ENCODE measurements at places on chromosomes 3 and 15.

GRCh38 chr3:153066983-153067382 lies 95.0 kb upstream of the RAP2B start:
- no peak for DNase-seq

GRCh38 chr3:4744405-4745234 lies 234.6 kb upstream of the BHLHE40 start:
- DNase-seq, result no peak

DNA sequence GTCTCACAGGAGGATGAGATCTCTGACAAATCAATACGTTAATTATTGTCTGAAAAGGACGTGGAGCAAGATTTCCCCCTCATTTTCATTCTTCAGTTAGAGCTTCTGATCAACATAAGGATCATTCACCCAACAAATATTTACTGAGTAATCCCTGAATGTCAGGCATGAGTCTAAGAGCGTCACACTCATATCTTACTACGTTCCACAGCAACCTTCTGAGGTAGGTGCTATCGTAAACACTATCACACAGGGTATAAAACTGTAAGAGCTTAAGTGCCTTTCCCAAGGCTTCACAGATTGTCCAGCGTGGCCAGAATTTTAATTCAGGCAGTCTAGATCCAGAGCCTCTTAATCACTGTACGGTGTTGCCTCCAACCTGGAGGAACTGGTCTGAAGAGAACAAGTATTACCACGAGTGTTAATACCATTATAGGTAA lies 10.6 kb upstream of the TM4SF1 start:
- DNase-seq, result no peak

DNA sequence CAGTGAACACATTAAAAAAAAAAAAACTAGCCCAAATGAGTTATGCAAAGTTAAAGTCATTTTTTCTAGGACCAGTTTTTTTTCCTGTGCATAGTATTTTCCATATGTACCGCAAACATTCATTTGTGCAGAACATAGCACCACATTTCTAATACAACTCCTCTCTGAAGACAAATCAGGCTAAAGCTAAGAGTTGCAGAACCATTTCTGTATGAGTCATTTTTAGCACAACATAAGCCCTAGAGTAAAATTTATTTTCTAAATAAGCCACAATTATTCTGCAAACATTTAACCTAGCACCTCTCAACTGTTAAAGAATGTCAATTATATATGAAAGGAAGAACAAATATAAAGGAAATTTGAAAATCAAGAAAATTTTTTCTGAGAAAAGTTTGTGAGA lies 375.8 kb downstream of the TIGIT start:
- DNase-seq, result no peak

DNA sequence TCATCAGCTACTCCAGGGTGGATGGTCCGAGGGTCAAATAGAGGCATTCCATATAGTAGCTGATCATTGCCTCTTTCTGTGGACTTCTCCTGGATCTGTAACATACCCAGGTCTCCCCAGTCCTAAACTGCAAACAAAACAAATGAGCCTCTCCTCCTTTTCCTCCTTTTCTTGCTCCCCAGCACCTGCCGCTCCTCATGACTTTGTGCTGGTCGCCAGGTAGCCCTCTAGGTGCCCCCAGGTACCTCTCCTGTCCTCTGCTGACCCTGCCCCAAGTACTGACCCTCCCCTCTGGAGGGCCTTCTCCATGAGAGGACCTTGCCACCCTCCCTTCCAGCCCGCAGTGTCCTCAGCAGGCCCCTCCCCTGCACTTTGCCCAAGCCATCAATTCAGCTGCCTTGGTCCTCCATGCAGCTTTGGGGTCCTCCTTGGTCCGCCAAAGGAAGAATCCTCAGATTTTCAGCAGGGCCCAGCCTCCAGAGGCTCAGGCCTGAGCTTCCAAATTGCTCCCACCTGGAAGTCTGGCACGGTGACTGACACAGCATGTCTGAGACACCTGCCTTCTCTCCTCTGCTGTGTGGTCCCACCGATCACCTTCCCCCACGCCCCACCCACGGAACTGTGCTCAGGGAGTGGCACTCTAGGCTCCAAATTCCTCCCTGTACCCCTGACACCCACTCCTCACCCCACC lies 111.0 kb downstream of the LRRK1 start:
- DNase-seq, result no peak

GRCh38 chr15:66698318-66698961 lies 3.6 kb upstream of the SMAD6 start:
- DNase-seq, result peak; percentile 66
